Right renal pelvis (tissue), 4 donors: ENCODE measurements at places on chromosomes 2 and 18. TPM values are rescaled to one million over a fixed set of nuclear protein-coding genes. Genes with fewer than 3 reads are reported as not detected.

Gene ABCG5
- 0.39 TPM for polyA plus RNA-seq

Gene RNF181
- polyA plus RNA-seq = 138 TPM

Gene DUSP2
- polyA plus RNA-seq = 6.9 TPM

Gene KLHL41
- 0.88 TPM for polyA plus RNA-seq

Gene TRAF3IP1
- polyA plus RNA-seq = 20.9 TPM

Gene G6PC2
- polyA plus RNA-seq = 0.05 TPM

Gene LIMS3
- 3.7 TPM for polyA plus RNA-seq

Gene ACMSD
- polyA plus RNA-seq = 44.7 TPM

Gene GFPT1
- 47.3 TPM for polyA plus RNA-seq

Gene SLC66A3
- 22.2 TPM for polyA plus RNA-seq

Gene EGR4
- polyA plus RNA-seq = not detected

Gene RESP18
- polyA plus RNA-seq = not detected

Gene UGT1A10
- not detected for polyA plus RNA-seq

Gene DNAH6
- polyA plus RNA-seq = 2.1 TPM

Gene IL1R2
- 0.34 TPM for polyA plus RNA-seq

Gene STARD6
- polyA plus RNA-seq = 0.35 TPM

Gene RAPGEF4
- polyA plus RNA-seq = 12.1 TPM

Gene INHA
- polyA plus RNA-seq = 1.6 TPM

Gene ACKR3
- 69.8 TPM for polyA plus RNA-seq

Gene TBR1
- polyA plus RNA-seq = 0.03 TPM

Gene IL1F10
- polyA plus RNA-seq = not detected

Gene PUM2
- 122 TPM for polyA plus RNA-seq

Gene ZNF521
- 41.2 TPM for polyA plus RNA-seq

Gene RAX
- polyA plus RNA-seq = not detected

Gene PROKR1
- 0.22 TPM for polyA plus RNA-seq

Gene TLX2
- polyA plus RNA-seq = not detected

Gene CMPK2
- polyA plus RNA-seq = 3.3 TPM

Gene NT5DC4
- polyA plus RNA-seq = not detected

Gene KCNE4
- 19.1 TPM for polyA plus RNA-seq

Gene KIF1A
- 9.8 TPM for polyA plus RNA-seq

Gene ZNF396
- 6.1 TPM for polyA plus RNA-seq

Gene PAIP2B
- 18.5 TPM for polyA plus RNA-seq

Gene CD207
- polyA plus RNA-seq = not detected

Gene TEX44
- not detected for polyA plus RNA-seq

Gene GDF7
- polyA plus RNA-seq = 3.5 TPM

Gene LYPD6B
- 27.9 TPM for polyA plus RNA-seq

Gene ALK
- polyA plus RNA-seq = 0.26 TPM

Gene MREG
- 19.6 TPM for polyA plus RNA-seq

Gene MATN3
- polyA plus RNA-seq = 3.8 TPM

Gene GPR39
- polyA plus RNA-seq = 3.7 TPM

Gene FNDC4
- polyA plus RNA-seq = 7.3 TPM

Gene CYBRD1
- 44.5 TPM for polyA plus RNA-seq
